ENCODE measurements at places on chromosomes 5 and 9.

DNA sequence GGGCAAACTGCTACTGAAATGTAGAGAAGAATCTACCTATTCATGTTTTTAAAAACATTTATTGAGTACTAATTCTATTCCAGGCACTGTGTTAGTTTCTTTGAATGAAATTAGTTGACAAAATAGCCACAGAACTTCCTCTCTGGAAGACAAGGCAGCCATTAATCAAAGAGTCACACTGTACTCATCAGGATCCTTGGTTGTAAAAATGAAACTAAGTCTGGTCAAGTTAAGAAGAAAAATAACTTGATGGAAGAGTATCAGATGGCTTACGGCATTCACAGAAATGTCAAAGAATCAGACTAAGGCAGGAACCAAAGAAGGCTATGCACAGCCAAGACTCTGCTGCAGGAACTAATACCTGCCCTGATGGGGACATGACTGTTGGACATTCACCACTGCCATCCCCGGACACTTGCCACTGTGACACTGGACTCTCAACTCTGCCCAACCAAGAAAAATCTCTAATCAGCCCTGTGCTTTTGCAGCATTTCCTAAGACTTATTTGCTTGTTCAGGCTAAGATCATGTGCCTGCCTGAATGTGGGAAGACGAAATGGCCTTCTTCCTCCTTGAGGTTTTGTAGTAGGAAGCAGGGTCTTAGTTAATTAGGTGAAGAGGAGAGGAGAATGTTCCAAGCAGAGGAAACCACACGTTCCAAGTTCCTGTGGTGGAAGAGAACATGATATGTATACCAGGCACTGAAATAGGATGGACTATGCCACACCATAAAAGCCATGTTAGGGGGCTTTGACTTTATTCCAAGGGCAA is 23.3 kb upstream of the NDUFB6 start:
- no peak for DNase-seq

- DNase-seq: no peak
Measured at GRCh38 chr9:83956086-83956435, 24.0 kb downstream of the HNRNPK start.

DNA sequence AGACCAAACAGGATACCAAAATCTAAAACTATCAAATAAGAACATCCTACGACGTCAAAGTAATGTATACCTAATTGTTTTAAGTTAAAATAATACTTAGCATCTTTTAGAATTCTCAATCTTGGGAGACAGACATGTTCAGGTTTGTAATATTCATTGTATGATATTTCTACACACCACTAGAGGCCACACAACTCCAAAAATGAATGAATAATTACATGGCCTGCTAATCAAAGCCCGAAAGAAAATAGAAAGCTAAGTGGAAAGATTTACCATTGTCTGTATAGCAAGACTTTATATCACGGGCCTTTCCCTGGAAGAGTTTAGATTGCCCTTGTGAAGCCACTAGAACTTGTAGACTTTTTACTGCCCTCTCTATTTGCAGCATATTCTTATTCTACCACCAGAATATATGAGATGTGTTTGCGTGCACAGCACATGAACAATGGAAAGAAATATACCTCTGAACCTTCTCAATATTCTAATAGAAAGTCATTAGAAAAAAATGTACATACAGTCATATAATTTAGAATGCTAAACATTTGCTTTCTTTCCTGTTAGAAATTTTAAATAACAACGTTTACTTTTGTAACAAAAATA is 380.1 kb upstream of the NUDT12 start:
- no peak for DNase-seq

- no peak for DNase-seq
Measured at GRCh38 chr5:136047858-136048257, 19.1 kb downstream of the TGFBI start.

GRCh38 chr9:25570802-25571201 is 107.4 kb downstream of the TUSC1 start:
- DNase-seq: no peak

GRCh38 chr5:168801567-168801966 is 222.4 kb upstream of the PANK3 start:
- no peak for DNase-seq

GRCh38 chr9:83508067-83508466 is 30.1 kb downstream of the FRMD3 start:
- DNase-seq: no peak

DNA sequence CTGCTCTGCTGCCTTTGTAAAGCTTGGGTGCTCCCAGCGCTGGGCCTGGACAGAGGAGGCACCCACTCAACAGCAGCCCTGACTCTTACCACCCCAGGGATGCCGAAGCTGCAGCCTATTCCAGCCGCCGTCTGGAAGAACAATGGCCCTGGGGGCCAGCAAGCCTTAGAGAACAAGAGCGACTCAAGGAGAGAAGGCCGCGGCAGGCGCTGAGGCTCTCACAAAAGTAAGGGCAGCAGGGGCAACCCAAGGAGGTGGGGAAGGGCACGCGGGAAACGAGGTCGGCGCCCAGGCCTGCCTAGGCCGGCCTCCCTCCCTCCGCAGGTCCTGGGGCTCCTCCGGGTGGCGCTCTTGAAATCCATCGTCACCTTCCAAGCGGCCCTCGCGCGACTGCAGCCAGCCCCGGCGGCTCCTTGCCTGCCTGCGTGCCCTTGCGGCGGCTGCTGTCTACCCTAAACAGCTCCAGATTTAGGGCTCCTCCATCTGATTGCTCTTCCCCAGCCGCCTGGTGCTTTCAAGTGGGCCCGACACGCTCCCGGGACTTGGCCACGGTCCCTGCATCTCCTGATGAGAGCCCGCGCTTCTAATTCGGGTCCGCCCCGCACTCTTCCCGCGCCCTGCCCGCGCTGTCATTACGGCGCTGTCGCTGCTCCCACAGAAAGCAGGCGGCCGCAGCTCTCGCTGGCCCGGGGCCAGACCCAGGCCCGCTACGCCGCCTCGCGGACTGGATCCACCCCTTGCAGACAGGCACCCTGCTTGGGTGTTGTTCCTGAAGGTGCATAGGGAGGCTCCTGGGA is 213.3 kb downstream of the SEMA6A start:
- DNase-seq: peak; percentile 52

DNA sequence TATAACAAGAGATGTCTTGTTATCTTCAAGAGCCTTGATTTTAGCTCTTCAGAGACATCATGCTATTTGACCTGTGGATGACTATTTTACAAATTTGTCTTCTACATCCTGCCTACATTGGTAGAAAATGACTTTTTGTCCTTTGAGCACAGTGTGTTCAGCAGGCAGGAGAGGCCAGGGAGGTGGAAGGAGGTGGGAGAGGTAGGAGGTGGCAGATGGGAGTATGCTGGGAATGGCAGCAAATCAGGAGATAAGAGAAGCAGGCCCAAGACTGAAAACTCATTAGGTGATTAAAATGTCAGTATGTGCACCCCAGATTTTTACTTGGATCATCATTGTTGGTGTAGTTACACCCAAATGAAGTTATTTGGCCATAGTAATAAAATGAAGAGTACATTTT is 44.1 kb downstream of the PTPN3 start:
- DNase-seq: no peak

DNA sequence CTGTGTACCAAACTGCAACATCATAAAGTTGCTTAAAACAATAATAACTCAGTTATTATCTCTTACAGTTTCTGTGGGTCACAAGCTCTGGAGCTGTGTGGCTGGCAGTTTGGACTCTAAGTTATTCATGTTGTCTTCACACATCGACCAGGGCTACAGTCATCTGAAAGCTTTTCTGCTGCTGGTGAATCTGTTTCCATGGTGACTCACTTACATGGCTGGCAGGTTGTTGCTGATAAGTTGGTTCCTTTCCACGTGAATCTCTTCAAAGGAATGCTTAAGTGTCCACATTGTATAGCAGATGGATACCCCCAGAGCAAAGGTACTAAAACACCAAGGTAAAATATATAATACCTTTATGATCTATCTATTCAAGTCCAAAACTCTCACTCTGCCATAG is 44.8 kb upstream of the CYLC2 start:
- DNase-seq: no peak

GRCh38 chr9:111985315-111985714 is 88.7 kb downstream of the UGCG start:
- DNase-seq: no peak

- DNase-seq: no peak
Measured at GRCh38 chr5:157903117-157903450, 44.1 kb upstream of the CLINT1 start.

GRCh38 chr5:61263072-61263471 is 69.0 kb upstream of the ZSWIM6 start:
- DNase-seq: no peak

DNA sequence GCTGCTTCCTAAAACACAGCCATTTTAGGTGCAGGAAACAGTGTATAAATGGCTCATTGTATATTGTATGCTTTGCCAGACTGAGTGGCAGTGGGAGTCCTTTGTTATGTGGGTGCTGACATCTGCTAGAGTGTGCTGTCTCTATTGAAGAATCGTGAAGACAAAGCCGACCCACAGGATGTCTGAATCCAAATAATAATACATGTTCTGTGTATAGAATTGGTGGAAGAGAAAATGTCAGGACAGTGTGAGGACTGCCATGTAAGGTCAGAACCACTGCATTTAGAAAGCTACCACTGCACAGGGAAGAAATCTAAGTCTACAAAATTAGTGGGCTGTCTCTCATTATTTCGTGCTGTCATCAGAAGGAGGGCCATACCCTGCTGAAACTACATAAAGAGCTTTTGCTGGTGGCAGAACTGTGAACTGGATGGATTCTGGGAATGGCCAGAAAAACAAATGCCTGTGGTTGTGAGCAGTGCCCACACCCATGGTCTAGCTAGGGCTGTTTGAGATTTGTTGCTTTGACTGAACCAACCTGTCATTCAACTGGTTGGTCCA is 2.5 kb downstream of the IL7R start:
- DNase-seq: no peak

- DNase-seq: peak; percentile 77
Measured at GRCh38 chr5:176573564-176574296, 24.6 kb downstream of the CDHR2 start.

- peak; percentile 38 for DNase-seq
Measured at GRCh38 chr9:110217656-110218099, 9.7 kb upstream of the C9orf152 start.

DNA sequence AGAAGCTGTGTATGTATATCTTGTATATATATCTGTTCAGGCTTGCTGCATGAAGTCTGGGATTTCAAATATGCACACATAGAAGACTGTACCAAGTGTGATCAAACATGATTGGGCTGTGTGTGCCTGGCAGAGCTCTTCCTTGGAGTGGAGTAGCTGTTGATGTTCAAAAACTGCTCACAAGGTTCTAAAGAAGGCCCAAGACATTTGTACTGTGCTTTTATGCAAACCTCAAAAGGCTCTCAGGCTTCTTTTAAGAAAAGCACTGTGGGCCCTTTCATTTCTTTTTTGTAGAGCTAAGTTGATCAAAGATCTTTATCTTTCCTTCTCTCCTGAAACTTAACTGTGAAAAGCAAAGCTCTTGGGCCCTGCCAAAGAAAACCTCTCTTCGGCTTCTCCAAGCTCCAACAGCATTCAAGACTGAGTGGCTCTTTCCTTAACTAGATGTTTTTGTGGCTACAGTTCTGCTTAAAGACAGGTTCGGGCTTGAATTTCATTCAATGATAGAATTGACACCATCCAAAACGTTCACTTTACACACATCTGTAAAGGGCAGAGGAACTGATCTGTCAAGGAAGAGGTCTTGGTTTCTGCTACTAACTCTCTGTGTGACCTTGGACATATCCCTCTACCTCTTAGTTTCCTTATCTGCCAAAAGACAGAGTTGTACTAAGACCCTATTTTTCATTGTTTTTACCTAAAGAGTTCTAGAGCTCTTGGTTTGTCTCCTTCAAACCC is 105.8 kb upstream of the IL6ST start:
- DNase-seq: no peak

DNA sequence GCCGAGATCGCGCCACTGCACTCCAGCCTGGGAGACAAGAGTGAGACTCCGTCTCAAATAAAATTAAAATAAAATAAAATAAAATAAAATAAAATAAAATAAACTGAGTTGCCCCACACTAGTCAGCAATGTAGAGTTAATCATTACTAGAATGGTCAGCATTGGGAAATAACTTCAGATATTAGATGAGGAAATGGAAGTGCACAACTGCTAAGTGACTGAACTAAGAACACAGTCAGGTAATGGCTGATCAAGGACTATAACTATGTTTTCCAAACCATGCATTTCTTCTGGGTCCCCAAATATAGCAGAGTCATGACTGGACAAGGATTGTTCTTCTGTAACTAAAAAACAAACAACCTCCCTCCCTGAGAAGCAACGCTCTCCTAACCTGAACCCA is 17.1 kb downstream of the OTP start:
- no peak for DNase-seq

- DNase-seq: no peak
Measured at GRCh38 chr9:19554529-19554928, 145.7 kb downstream of the ACER2 start.

DNA sequence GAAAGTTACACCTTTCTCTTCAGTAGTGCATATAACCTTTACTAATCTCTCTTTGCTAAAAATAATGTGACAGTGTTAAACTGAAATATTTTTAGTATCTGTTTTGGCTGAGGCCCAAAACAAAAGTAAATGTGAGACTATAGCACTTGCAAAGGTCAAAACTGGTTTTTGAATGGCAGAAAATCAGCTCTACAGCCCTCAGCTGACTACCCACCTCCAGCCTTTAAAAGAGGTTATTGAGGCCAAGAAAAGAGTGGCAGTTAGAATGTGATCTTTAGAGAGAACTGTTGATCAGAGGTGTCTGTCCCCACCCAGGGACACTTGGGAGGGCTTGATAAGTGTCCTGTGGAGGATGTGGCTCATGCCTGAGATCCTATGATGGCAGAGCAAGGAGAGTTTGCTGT is 30.9 kb downstream of the PRKACG start:
- DNase-seq: no peak

All from cerebellar cortex (tissue), 1 donor.